WTC11 (cell line): ENCODE measurements at places on chromosomes 7 and 10.

- no peak for DNase-seq
Observed at GRCh38 chr10:102648889-102649796, 4.9 kb downstream of the TRIM8 start.

- DNase-seq: no peak
Observed at GRCh38 chr10:101295261-101295660, 58.7 kb upstream of the BTRC start.

- no peak for DNase-seq
Observed at GRCh38 chr7:47973739-47974138, 5.7 kb downstream of the HUS1 start.

GRCh38 chr7:114981323-114981722 lies 59.4 kb downstream of the MDFIC start:
- DNase-seq: no peak

GRCh38 chr7:17071866-17072265 lies 190.1 kb upstream of the AGR3 start:
- DNase-seq: no peak

- DNase-seq: peak; percentile 21
Observed at GRCh38 chr7:19144661-19145433, at the start of gene FERD3L. Gene FERD3L, minus strand, starts transcription at chr7:19145421. Its CDS starts 59 bp downstream, at chr7:19145362.

DNA sequence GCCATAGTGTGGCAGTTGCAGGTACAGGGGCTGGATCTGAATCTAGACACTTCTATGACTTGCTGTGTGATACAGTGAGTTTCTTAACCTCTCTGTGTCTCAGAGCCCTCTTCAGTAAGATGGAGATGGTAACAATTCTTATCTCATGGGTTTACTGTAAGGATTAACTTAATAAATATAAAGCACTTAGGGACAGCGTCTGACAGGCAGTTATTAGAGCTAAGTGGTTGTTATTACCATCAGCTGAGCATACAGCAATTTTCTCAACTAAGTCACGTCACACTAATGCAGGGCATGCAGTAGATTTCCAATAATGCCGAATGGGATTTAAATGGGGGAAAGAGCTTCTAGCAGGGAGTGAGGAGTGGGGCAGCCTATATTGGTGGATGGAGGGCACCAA lies 162.6 kb downstream of the SH2D4B start:
- no peak for DNase-seq

DNA sequence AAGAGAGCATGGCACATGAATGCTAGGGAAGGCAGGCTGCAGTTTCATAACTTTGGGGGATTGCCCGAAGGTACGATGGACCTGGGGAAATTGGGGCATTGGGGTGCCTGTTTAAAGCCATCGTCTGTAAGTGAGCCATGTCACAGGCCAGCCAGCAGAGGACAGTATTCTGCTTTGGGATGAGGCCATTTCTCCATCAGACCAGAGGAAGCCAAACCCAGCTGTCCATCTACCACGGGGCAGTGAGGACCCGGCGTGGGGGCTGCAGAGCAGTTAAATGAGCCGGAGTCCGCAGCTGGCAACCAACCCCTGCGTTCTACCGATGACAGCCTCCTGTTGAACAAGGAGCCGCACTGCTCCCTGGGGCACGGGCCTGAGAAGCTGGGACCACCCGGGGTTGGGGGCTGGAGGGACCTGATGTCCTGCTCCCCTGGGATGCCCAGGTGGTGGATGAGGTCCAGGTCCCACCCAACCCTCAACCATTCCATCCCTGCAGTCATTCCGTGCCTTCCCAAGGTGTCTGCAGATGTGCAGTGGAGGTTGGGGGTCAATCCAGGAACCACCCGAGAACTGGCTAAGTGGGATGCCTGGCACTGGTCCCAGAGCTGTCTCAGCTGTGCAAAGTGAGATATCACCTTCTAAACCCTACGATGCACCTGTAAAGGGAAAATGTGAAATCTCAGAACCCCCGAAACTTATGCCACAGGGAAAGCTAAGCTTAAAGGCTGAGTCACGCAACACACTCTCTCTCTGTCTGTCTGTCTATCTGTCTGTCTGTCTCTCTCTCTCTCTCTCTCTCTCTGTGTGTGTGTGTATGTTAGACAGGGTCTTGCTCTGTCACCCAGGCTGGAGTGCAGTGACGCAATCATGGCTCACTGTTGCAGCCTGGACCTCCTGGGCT lies 12.1 kb upstream of the RHBDD2 start:
- peak; percentile 73 for DNase-seq

DNA sequence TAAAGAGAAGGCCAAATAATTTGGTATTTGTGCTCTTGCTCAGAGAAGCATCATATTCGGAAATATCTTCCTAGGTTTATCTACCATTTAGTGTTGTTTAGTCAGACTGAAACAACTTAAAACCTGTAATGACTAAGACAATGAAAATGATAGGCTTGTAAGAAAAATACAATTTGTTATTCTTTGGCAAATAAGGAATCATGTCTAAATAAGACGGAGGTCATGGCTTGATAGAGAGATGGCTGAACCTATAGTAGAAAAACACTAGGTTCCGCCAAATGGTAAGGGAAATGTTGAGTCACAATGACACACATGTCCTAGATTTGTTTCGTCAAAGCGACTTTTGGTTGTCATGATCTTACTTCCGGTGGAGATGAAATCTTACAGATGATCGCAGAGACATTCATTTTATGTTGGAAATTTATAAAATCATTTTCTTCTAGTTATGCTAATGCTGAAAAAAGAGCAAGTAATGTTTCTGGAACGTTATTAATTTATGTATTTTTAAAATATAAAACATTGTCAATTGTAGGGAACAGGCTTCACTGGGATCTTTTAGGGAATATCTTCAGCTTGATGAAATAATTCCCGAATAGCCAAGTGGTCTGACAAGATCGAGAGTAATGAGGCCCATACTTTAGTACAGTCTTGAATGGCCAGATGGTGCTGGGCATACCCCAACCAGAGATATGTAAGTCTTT lies 1.0 kb downstream of the SRGN start:
- DNase-seq: no peak

GRCh38 chr7:148962823-148963582 lies 65.3 kb downstream of the PDIA4 start:
- DNase-seq: no peak

- DNase-seq: no peak
Observed at GRCh38 chr10:24307696-24308485, 99.0 kb downstream of the KIAA1217 start.

GRCh38 chr7:101870361-101871062 lies 53.1 kb downstream of the CUX1 start:
- DNase-seq: peak; percentile 57

DNA sequence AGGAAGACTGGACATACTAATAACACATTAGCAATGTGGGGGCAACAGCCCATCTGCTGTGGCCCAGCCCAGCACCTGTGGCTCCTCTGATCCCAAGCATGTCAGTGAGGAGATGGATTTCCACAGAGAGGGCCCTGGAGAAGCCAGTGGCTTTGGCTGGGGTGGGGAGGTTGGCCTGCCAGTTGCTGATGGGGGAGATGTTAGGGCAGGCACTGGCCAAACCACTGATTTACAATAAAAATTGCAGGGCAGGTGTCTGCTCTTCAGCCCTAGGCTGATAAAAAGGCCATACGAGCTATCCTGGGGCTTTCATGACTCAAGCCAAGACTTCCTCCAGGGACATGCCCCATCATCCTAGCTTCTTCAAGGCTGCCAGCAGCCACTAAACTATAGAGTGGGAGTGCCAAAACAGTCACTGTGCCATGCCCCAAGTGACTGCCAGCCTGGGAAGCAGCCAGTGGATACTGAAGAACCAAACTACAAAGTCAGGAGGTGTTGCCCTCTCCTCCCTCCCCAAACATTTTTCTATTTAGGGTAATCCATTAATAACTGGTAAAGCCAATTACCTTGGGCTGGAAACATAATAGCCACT lies 37.8 kb downstream of the DPCD start:
- DNase-seq: no peak

GRCh38 chr7:29794959-29795629 lies 11.2 kb upstream of the WIPF3 start:
- no peak for DNase-seq

GRCh38 chr7:44287488-44288380 lies 37.7 kb downstream of the CAMK2B start:
- peak; percentile 7 for DNase-seq

DNA sequence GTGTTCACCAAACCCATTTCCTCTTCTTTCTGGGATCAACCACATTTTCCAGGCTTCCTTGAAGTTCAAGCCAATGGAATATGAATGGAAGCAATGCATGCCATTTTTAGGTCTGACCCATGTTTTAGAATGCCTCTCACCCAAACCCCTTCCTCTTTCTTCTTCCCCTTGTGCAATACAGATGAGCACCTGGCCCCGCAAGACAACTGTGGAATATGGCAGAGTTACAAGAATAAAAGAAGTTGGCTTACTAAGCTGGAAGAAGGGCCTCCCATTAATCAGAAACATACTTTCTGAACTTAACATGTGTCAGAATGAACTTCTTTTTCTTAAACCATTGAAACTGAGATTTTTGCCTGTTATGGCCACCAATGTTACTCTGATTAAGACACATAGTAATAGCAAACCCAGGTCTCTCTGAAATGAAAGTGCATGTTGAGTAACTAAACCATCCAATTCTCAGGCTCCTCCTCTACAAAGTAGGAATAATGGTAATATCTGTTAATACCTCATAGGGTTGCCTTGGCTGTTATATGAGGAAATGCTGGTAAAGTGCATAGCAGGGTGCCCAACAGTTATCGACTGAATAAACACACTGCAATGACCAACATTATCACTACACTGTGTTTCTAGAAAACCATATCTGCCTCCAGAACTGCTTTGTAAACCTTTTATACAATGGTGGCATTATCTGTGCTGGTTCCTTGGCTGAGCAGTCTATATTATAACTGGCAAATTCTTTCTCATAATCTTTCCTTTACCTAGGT lies 382.2 kb upstream of the NRP1 start:
- no peak for DNase-seq

DNA sequence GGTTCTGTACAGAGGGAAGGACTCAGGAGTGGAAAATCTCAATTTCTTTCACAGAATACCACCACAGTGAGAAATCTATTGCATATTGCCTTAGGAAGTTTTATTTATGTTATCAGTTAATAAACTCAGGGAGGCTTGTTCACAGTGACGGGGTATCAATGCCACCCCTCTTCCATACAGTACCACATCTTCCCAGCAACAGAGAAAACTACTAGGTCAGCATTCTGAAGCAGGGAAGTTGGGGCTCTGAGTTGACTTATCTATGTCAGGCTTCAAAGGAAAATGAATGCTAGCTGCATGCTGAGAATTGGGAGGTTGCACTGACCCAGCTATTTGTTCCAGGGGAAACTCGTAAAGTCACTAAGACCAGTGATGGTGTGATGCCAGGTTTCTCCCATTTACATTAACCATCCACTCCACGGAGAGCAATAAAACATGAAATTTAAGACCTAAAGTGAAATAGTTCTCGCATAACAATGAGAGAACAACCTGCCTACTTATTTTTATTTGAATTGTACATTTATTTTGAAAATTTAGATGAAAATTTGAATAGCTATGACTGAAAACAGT lies 266.7 kb downstream of the RNLS start:
- no peak for DNase-seq

DNA sequence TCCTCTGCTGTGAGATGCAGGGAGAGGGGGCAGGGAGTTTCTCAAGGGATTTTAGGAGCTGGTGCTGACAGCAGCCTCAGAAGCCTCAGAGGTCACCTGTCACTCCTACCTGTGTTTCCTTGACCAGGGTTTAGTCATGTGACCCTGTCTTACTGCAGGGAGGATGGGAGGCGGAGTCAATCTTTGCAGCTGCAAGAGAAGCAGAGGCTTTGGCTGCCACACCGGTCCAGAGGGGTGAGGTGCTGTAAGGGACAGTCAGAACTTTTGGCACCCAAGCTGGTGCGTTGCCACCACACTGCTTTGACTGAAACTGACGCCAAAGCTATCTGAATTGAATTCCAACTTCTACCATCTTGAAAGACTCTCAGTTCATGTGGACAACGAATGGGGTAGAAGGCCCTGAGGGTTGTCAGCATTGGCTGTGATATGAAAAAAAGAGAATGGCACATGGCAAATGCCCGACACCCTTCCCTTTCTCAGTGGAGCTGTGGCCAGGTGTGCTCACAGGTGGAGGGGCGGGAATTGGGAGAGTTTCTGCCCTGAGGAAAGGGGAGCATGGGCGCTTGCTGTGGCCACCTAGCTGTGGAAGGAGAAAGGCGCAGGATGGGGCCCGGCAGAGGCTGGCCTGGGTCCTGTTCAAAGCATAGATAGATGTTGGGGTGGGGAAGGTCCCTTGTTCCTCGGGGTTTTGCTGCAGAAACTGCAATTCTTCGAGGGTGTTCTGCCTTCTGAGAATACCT lies 69.3 kb downstream of the ARHGAP22 start:
- peak; percentile 47 for DNase-seq

GRCh38 chr10:14727465-14727864 lies 47.2 kb downstream of the FAM107B start:
- DNase-seq: no peak

GRCh38 chr7:12030116-12030515 lies 181.0 kb upstream of the TMEM106B start:
- no peak for DNase-seq

- no peak for DNase-seq
Observed at GRCh38 chr10:24118246-24118645, 90.7 kb upstream of the KIAA1217 start.

DNA sequence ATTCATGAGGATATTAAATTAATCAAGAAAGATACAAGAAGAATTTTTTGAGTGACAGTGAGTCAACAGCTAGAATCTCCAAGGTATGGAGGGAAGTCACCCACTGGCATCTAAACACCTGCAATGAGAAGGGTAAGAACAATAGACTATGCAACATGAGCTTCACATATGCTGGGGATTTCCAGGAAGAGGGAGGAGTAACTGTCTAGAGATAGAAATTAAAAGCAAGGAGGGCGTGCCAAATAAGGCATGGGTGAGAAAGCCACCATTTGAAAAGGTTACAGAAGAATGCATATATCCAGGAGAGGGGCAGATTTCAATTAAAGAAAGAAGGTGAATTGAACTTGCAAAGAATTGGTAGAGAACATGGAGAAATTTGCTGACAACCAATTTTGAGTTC lies 365.7 kb downstream of the GPR37 start:
- DNase-seq: no peak

GRCh38 chr7:39510864-39511354 lies 55.3 kb upstream of the YAE1 start:
- no peak for DNase-seq

DNA sequence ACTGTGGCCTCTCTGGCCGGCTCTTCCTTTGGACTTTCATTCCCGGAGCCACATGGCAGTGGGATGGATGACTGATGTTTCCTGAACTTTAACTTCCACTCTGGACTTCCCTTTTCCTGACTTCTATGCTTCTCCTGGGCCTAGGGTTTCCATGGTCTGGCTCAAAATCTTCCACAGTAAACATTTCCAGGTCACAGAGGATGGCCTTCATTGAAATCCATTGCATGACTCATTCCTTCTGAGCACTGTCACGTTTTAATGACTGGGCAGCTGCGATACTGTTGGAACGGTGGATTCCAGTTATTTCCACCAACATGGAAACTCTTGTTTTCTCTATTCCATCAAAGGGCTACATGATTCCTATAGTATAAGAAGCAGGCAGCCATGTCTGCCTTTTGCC lies 24.4 kb upstream of the ZNF273 start:
- no peak for DNase-seq

GRCh38 chr7:27115221-27116026 lies 12.9 kb upstream of the HOXA2 start:
- peak; percentile 46 for DNase-seq
